Cerebellum (tissue), 4 donors: ENCODE measurements at places on chromosomes 7 and 10. TPM values are rescaled to one million over a fixed set of nuclear protein-coding genes. Genes with fewer than 3 reads are reported as not detected.

The CYP26C1 gene
- total RNA-seq = 9.5 TPM

The FRAT1 gene
- 2.6 TPM for total RNA-seq

GRCh38 chr10:78752708-78753107, 316.1 kb upstream of the ZMIZ1 start:
- no peak for DNase-seq

DNA sequence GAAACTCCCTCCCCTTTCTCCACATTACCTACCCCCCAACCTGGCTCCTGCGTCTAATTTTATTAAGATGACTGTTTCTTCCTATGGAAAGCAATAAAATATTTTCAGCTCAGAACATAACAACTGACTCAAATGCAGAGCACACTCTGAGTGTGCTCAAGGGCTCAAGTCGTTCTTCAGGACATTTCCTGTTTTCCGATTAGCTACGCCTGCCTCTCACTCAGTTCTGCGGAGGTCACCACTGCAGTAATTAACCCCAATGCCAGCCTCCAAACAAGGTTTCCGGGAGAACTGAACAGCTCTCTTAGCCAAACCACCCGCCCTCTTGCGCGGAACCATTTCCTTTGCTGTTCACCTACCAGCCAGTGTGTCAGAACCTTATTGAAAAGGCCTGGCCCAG, 19.3 kb downstream of the MYOF start:
- DNase-seq = no peak

- no peak for DNase-seq
Observed at GRCh38 chr10:70162892-70163201, 7.5 kb downstream of the SAR1A start.
